ENCODE measurements at places on chromosomes 6 and 20. TPM values are rescaled to one million over a fixed set of nuclear protein-coding genes. Genes with fewer than 3 reads are reported as not detected.

GRCh38 chr6:136544326-136544725, 5.9 kb downstream of the MAP7 start:
- no peak for DNase-seq
- H3K27ac ChIP-seq, result no peak overlapping the region
- no peaks in the 10 kb centered on the region for H3K4me1 ChIP-seq
- peaks cover 61% of the 10 kb centered on the region for H3K27me3 ChIP-seq

- H3K36me3 ChIP-seq, result no peaks in the 10 kb centered on the region
- H3K27me3 ChIP-seq, result peaks cover 4% of the 10 kb centered on the region
- no peaks in the 10 kb centered on the region for H3K4me1 ChIP-seq
- no peak for DNase-seq
Observed at GRCh38 chr6:72421387-72421786, 200.5 kb upstream of the KCNQ5 start.

The GSTA3 gene
- not detected for total RNA-seq

The MEP1A gene
- not detected for total RNA-seq

The KCNS1 gene
- total RNA-seq, result 0.70 TPM

The INSM1 gene
- 0.19 TPM for total RNA-seq
